ENCODE measurements at places on chromosomes 6 and 20.

DNA sequence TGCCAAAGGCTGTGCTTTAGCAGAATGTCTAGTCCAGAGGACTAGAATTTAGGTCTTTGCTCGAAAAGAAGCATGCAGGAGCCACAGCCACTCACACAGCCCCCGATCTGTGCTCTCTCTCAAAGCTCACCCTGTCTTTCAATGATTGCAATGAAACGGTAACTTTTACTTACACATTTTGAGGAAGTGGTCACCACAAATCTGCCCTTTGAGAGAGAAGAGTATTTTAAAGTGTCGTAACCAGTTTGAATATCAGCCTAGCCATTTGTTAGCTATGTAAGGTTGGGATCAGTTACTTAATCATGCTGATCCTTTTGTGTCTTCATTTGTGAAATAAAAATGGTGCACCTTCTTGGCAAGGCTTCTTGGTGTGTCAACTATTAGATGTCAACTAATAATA is 209.0 kb downstream of the TFAP2A start:
- no peak for DNase-seq

DNA sequence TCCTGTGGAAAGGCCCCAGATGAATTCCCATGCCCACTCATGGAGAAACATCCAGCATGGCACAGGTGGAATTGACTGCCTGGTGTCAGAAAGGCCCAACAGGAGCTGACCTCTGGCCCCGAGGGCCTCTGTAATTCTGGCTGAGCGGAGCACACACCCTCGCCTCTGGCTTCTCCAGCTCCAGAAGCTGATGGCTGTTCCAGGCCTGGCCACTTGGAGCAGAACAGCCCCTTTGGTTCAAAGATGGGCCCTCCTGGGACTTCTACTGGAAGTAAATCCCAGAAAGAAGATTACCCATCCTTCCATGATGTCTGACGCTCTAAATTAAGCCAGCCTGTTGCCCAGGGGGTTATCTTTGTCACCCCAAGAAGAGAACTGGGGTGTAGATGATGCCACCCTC is 275.1 kb upstream of the CDH4 start:
- DNase-seq: no peak

- peak; percentile 12 for DNase-seq
Observed at GRCh38 chr6:26556263-26557070, 18.3 kb downstream of the HMGN4 start.

- DNase-seq: no peak
Observed at GRCh38 chr20:44003609-44004008, 89.0 kb downstream of the TOX2 start.

DNA sequence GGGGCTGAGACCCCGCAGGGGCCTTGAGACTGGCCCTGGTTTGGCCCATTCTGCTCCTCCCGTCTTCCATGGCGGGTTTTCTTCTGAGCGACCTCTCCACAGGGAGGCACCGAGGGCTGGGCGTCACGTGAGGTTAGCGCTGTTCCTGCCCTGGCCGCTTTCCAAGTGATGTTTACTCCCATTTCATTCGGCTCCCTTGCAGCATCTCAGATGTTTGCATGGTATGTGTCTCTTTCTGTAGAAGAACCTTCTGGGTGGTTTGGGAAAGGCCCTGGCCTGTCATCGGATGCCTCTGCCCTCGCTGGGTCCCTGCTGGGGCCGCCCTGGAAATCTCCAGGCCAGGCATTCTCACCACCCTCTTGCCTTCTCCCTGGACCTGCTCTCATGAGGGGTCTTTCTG is 17.3 kb downstream of the RAMACL start:
- DNase-seq: no peak

GRCh38 chr20:17969278-17969883 is 563 bp downstream of the MGME1 start:
- DNase-seq: no peak

GRCh38 chr6:158663625-158664165 is 13.8 kb downstream of the SYTL3 start:
- no peak for DNase-seq

- peak; percentile 42 for DNase-seq
Observed at GRCh38 chr6:38871741-38872568, 156.8 kb downstream of the DNAH8 start.

DNA sequence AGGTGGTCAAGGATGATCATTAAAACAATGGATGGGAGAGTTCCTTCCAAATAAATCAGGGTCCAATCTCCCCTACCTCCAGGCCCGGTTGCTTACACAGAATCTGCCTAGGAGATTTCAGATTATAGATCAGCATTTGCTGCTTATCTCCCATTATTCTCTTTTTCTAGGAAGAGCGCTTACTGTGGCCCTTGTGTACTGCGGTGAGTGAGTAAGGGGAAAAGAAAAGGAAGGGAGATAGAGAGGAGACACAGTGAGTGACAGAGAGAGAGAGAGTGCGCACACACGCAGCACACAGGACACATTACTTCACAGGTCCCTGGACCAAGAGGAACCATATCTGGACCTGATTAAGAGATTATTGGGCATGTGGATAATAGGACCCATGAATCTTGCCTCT is 6.2 kb downstream of the LATS1 start:
- DNase-seq: no peak

- no peak for DNase-seq
Observed at GRCh38 chr6:105184921-105185320, 5.1 kb upstream of the POPDC3 start.

- DNase-seq: no peak
Observed at GRCh38 chr6:46201702-46202101, 30.9 kb upstream of the ENPP5 start.

DNA sequence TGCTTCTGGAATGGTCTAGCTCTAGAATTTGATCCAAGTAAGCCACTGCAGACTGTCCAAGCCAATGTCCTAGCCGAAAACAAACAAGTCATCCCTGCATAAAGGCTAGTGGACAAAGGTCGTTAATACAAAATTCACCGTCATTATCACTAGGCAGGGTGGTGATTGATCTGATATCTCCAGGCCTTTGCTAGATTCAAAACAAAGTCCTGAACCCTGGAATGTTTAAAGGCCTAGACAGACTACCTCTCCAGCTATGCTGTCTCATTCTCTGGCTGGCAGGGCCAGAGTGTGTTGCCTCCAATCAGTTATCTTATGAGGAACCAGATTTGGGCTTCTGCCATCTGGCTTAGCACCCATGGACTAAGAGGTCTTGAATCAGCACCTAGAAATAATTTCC is 38.3 kb downstream of the MAP7 start:
- DNase-seq: no peak

DNA sequence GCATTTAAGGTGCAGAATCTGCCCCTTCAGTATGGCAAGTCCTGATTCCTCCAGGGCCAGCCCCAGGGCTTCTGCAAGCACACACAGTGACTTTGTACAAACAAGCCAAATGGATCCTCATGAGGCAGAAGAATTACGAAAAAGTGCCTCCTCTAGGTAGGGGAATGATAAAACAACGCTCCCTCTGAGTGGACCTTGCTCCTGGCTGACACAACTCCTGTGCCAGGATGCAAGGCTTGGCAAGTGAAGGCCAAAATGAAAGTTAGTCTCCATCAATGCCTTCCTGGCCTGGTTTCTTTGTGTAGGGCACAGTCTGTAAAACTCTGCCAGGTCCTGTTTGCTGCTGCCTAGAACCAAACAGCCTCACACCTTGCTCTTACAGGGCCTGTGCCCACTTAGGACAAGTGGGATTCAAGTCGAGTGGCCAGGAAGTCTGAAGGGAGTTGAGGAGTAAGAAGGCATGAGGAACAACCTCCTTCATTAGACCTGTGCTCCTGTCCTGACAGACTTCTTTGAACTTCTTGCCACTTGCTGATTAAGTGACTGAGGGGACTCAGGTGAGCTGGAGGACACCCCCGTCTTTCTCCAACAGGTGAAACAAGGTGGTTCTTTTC is 417.1 kb downstream of the CDC5L start:
- DNase-seq: no peak

GRCh38 chr20:52231230-52231746 is 39.7 kb upstream of the ZFP64 start:
- no peak for DNase-seq

DNA sequence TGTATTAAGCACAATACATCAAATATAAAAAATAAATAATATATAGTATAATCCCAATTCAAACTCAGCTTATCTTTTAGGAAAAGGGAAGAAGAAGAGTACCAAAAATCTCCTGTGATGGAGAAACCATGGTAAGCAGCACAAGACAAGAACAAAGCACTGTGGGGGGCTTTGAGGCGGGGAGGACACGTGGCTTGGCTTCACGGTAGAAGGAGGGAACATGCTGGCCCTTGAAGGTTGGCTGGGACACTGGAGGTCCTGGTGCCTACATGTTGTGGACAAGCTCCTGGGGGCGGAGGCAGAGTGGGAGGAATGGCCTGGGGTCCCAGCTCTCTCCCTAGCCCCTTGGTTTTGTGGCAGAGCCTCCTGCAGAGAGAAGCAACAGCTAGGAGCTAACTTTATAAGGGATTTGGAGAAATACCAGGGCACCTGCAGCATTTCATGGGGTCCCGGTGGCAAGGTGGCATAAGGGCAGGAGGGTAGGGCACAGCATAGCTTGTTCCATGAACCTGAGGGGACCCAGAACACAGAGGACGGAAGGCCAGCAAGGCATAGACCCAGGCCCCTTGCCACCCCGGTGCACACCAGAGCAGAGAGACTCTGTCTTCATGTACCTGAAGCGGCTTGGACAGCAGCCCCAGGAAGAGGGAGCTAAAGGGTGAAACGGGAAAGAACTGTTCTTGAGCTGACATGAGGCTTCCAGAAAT is 72.0 kb downstream of the LY86 start:
- DNase-seq: no peak

DNA sequence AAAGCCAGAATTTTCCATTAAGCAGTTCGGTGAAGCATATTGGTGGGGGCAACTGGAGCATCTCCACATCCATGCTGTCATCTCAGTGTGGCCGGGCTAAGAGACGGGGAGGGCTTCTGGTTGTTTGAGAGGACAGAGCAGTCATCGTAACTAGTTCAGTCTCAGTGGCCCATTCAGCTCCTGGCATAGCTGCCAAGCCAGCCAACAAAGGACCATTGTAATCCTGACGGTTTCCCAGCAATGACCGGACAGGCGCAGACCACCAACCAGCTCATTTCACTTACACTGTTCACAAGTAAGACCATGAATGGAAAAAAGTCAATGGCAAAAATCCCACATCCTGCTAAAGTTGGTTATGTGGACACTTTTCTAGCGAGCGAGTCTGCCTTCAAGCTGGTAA is 14.9 kb upstream of the HDDC2 start:
- no peak for DNase-seq

DNA sequence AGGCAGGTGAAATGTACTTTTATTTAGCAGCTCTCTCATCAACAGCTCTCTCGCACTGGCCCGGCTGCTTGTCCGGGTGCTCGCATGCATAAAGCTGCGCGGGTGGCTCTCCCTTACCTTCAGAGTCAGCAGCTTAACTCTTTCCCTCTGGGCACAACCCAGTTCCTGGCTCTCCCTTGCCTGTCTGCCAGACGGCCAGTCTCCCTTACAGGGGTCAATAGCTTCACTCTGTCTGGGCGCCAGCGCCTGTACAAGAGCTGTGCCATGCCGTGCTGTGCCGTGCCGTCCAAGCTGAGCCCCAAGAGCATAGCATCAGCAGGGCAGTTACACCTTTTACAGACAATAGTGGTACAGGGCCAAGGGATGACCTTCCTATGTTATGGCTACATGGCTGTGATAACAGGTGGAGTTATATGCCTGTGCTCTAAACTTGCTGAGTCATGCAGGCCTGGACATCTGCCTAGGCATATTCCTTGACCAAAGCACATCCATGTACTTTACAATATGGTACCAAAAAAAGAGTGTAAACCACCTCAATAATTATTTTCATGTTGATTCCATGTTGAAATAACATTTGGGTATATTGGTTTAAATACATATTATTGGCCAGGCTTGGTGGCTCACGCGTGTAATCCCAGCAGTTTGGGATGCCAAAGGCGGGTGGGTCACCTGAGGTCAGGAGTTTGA is 47.9 kb downstream of the BLTP3A start:
- no peak for DNase-seq

GRCh38 chr6:146292506-146292905 is 251.1 kb upstream of the RAB32 start:
- no peak for DNase-seq

- no peak for DNase-seq
Observed at GRCh38 chr6:149860834-149861602, 3.1 kb downstream of the LRP11 start.

- no peak for DNase-seq
Observed at GRCh38 chr6:42038163-42038562, 12.2 kb upstream of the TAF8 start.

DNA sequence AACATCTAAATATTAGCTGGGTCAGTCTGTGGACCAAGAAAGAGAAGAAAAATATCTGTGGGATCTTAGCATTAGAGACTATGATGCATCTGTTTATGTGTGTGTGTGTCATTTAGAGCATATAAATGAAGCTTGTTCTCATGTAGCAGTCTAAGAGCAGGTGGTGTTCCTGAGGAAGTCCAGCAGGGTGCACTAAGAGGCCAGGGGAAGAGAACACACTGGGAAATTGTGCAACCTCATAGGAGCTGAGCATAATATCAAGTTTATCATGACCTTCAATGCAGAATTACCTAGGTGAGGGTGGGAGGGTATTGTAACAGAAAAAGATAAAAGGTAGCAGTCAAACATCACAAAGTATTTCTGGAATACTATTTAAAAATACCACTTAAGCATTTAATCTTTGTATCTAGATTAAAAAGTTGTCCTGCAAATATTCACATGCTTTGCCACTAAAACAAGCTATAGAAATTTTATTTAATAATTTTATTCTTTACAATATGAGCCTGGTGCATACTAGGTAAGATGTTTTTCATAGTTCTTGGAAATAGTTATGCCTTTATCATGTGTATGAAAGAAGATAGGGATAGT is 80.5 kb downstream of the SMPDL3A start:
- DNase-seq: no peak

GRCh38 chr20:45064812-45065211 is 36.1 kb downstream of the KCNS1 start:
- DNase-seq: no peak

DNA sequence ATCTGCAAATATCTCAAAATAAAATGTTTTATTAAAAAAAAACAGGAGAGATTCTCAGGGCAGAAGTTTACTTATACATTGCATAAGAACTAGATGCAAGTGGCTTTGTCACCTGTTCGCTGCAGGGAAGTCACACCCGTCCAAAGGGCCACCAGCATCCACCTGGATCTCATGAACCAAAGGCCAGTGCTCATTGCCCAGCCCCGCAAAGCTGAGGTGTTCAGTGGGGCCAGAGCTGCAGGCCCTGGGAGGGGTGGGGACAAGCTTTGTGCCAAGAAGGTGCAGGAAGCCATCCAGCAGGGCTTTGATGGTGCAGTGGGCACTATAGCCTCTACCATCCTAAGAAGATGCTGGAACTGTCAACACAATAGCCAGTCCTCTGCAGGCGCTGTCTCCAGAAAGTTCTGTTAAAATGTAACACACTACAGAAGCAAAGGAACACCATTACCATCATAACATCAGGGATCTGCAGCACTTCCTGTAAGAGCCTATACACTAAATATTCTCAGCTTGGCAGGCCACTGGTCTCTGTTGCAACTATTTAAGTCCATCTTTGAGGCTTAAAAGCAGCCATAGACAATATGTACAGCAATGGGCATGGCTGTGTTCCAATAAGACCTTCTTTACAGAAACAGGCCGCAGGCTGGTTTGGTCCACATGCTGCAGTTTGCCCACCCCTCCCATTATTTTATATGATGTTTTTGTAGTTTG is 15.7 kb upstream of the CD93 start:
- no peak for DNase-seq

GRCh38 chr6:149026530-149026942 is 279.7 kb downstream of the UST start:
- DNase-seq: no peak

Measured in activated CD4-positive, CD25-positive, alpha-beta regulatory T cell (primary cell).